ENCODE measurements at places on chromosomes 2 and 18. TPM values are rescaled to one million over a fixed set of nuclear protein-coding genes. Genes with fewer than 3 reads are reported as not detected.

DNA sequence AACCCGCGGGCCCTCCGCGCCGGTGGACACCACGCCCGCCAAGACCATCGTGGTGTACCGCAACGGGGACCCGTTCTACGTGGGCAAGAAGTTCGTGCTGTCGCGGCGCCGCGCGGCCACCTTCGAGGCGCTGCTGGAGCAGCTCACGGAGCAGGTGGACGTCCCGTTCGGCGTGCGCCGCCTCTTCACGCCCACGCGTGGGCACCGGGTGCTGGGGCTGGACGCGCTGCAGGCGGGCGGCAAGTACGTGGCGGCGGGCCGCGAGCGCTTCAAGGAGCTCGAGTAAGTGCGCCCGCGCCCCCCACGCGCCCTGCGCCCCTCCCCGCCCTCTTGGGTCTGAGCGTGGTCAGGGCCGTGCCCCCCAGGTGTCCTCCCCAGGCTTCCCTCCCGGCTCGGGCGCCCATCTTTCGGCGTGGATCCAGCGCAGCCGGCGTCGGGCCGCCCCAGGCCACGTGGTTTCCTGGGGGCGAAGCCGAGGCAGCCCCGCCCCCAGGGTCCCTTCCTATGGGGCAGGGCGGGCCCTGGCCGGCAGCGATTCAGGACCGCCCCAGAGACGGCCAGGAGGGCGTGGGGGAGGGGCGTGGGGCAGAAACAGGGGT lies 481 bp downstream of the DCDC2C start:
- DNase-seq, result no peak

DNA sequence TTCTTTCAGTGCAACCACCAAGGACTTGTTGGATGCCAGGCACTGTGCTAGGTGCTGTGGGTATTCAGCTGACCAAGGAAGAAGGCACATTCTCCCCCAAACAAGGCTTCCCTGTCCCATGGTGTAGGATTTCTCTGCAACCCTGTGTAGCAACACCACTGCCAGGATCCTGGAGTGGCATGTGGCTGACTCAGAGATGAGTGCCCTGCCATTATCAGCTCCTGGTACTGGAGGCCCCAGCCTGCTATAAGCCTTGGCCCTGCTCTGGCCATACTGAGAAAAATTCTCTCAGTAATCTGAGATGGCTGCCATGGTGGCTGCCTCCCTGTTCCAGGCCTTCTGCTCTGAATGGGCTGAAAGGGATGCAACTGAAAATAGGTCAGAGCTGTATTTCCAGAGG lies 4.3 kb downstream of the SMYD5 start:
- DNase-seq, result no peak

DNA sequence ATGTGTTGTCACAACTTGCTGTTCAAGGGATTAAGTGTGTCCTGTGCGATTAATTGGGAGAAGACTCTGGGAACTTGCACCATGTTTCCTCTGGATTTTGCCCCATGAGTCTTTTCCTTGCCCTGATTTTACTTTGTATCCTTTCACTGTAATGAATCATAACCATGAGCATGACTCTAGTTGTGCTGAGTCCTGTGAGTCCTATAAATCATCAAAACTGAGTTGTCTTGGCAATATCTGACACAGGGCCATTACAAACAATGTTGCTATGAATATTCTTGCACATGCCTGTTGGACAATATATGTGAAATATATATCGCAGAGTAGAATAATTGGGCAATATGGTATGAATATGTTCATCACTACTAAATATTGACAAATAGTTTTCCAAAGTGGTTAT lies 56.5 kb upstream of the COL5A2 start:
- no peak for DNase-seq

- DNase-seq, result no peak
Observed at GRCh38 chr18:59769129-59769865, 72.1 kb upstream of the CCBE1 start.

DNA sequence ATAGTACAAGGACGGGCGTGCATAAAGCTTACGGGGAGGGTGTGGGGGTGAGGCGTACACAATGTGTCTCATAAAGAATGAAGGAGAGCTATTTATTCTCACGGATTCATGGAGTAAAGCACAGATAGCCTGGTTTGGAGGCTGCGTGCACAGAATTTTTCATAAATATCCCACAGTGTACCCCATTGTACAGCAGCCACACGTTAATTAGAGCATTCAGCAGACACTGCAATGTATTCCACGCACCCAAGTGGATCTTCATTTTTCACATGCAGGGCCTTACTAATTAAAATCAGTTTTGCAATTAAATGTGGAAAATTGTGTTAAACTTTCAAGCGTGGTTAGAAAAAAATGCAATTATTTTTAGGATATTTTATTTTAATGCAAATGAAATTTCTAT lies 227.7 kb upstream of the PXDN start:
- no peak for DNase-seq

IL37 gene
- total RNA-seq, result not detected

- DNase-seq, result no peak
Observed at GRCh38 chr18:22684268-22684667, 248.9 kb upstream of the RBBP8 start.

LBX2 gene
- total RNA-seq, result 1.6 TPM

- DNase-seq, result no peak
Observed at GRCh38 chr2:16881122-16881521, 215.5 kb upstream of the CYRIA start.

GRCh38 chr2:85257359-85257969 lies 70.3 kb downstream of the TGOLN2 start:
- no peak for DNase-seq

GPC1 gene
- total RNA-seq, result 63.4 TPM
